Left ventricle myocardium inferior (tissue), 1 donor: ENCODE measurements at places on chromosomes 2 and 18.

DNA sequence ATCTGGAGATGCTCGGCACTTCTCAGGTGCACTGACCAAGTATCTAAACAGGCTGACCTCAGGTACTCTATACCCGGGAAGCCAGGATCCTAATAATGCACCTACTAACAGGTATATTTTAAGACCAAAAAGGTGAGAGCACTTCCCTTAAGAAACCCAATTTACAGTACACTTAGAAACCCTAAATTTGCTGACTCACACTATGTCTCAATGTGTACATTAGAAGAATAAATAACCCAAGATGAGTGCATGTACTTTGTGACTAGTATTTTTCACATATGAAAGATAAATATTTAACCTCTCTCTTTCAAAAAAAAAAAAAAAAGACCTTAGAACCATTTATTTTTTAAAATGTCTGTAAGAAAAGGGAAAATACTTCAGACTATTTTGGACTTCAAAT lies 118.8 kb downstream of the ZNF516 start:
- no peak for DNase-seq

GRCh38 chr2:105405291-105405690 lies 6.4 kb upstream of the FHL2 start:
- no peak for DNase-seq

- DNase-seq, result no peak
These were observed 33.7 kb upstream of the MRPL33 start for GRCh38 chr2:27737676-27738348.

GRCh38 chr18:79521416-79522205 lies 125.9 kb downstream of the NFATC1 start:
- no peak for DNase-seq

GRCh38 chr18:67618061-67618460 lies 101.5 kb upstream of the DSEL start:
- DNase-seq, result no peak

GRCh38 chr2:237685408-237685807 lies 58.0 kb downstream of the LRRFIP1 start:
- no peak for DNase-seq

GRCh38 chr2:113822087-113822815 lies 65.8 kb upstream of the SLC35F5 start:
- DNase-seq, result no peak

DNA sequence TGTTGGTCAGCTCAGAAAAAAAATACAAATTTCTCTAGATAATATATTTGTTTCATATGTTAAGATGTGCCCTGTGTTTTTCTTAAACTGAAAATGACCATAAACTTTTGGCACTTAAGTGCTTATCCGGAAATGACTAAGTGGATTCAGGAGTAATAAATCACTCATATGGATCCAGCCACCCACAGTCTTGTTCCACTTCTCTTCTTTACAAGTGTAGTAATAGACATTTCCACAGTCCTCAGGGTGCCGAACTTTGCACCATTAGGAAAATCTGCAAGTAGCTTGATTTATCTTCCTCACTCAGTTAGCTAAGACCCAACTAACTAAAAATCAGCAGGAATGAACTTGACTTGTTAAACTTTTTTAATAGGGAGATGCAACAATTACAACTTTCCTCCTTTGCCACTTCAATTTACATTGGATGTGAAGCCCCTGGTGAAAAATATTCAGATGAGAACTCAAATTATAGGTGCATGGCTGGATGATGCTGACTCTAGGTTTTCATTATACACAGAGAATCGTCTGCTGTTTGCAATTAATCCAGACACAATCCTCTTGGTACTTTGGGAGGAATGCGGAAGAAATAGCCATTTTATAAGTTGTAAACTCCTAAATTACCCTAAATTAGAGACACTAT lies 322.5 kb downstream of the ARHGAP15 start:
- DNase-seq, result no peak

- no peak for DNase-seq
These were observed 82.2 kb upstream of the PNPT1 start for GRCh38 chr2:55775828-55776227.
